ENCODE measurements at places on chromosomes 6 and 20. TPM values are rescaled to one million over a fixed set of nuclear protein-coding genes. Genes with fewer than 3 reads are reported as not detected.

OOEP gene
- not detected for polyA plus RNA-seq

DNA sequence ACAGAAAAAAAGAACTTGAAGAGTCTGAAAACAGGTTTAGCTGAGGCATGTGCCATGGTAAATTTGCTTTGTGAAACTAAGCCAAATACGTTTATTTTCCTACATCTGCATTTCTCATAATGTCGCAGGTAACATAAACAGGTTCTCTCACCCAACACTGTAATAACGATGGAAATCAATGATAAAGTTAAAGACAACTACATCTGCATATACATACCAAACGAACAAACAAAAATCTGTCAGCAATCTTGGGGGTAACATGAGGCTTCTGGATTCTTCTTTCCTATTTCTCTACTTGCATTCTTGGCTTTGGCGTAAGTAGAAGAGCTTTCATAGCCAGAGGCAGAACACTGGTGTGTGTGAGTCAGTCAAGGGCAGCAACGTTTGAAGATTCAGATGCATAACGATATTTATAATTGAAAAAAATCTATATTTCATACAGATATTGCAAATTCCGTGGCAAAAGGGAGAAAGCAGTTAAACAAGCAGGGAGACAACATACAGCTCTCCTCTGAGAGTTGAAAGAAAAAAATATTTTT lies 195.1 kb downstream of the EDN1 start:
- no peaks in the 10 kb centered on the region for H3K27me3 ChIP-seq
- DNase-seq = no peak
- no peak overlapping the region for H3K4me3 ChIP-seq
- peaks cover 8% of the 10 kb centered on the region for H3K4me1 ChIP-seq
- no peak overlapping the region for H3K27ac ChIP-seq

GRCh38 chr20:39433466-39433865 lies 471.3 kb downstream of the DHX35 start:
- H3K4me1 ChIP-seq = no peaks in the 10 kb centered on the region
- H3K36me3 ChIP-seq = no peaks in the 10 kb centered on the region
- H3K4me3 ChIP-seq = no peak overlapping the region
- H3K27ac ChIP-seq = no peak overlapping the region

HUS1B gene
- 0.31 TPM for polyA plus RNA-seq

GRCh38 chr6:56087421-56087820 lies 160.0 kb downstream of the COL21A1 start:
- H3K4me1 ChIP-seq = no peaks in the 10 kb centered on the region
- no peak overlapping the region for H3K4me3 ChIP-seq
- no peak overlapping the region for H3K27ac ChIP-seq
- no peaks in the 10 kb centered on the region for H3K27me3 ChIP-seq
- H3K36me3 ChIP-seq = no peaks in the 10 kb centered on the region

RNF39 gene
- 3.2 TPM for polyA plus RNA-seq

TBX18 gene
- polyA plus RNA-seq = 0.12 TPM

DNA sequence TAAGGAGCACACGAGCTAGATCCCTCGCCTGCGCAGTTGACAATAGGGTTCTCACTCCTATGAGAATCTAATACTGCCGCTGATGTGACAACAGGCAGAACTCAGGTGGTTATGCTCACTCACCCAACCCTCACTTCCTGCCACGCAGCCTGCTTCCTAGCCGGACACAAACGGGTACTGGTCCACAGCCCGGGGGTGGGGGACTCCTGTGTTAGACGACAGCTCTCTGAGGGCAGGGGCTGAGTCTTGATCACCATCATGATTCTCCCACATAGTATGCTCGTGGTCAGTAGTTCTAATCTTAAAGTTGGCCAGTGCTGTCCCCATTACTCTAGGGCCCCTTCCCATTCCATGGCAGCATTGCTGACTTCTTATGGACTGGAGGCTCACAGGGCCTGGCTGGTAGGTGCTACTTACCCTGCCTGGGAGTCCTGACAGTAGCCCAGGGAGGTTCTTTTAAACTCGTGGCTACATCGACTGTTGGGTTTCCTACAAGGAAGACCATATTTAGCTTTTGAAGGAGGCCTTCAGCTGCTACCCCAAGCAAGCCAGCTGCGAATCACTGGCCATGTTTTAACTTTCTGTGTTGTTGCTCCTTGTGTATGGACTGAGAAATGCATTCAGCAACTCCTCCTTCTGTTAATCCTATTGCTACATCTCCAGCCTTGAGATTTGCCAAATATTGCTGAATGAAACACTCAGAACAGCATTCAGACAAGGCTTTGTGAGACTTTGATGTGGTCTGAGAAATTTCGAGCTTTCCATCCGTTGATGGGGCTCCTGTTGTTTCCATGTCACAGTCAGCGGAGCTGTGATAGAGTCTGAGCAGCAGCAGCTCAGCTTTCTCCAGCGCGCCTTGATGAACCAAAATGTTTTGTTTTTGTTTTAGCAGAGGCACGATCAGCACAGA lies 300.3 kb downstream of the NRN1 start:
- no peak overlapping the region for H3K27ac ChIP-seq
- no peak overlapping the region for H3K4me3 ChIP-seq
- H3K36me3 ChIP-seq = no peaks in the 10 kb centered on the region
- DNase-seq = no peak
- no peaks in the 10 kb centered on the region for H3K27me3 ChIP-seq
- no peaks in the 10 kb centered on the region for H3K4me1 ChIP-seq

LRRC1 gene
- polyA plus RNA-seq = 12.2 TPM

DNA sequence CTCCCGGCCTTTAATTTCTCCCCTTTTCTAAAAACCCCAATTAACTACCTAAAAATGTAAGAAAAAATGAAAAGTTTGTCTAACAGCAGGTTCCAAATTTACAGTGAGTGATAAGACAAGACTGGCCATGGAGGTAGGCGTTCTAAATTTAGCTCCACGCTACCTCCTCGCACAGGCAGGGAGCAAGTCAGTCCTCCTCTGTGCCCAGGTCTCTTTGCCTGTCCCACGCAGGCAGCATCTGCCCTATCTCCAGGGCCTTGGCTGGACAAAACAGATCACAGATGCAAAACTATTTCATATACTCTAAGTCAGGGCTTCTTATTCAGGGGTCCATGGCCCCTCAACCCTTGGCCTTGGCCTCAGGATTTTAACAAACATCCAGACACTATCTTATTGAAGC lies 98.0 kb upstream of the JARID2 start:
- H3K4me1 ChIP-seq = no peaks in the 10 kb centered on the region
- H3K4me3 ChIP-seq = no peak overlapping the region
- H3K36me3 ChIP-seq = no peaks in the 10 kb centered on the region
- H3K27me3 ChIP-seq = no peaks in the 10 kb centered on the region

GRCh38 chr6:100430962-100431361 lies 33.8 kb downstream of the SIM1 start:
- no peak overlapping the region for H3K27ac ChIP-seq
- no peaks in the 10 kb centered on the region for H3K36me3 ChIP-seq
- H3K4me3 ChIP-seq = no peak overlapping the region
- no peak for DNase-seq
- peaks cover 29% of the 10 kb centered on the region for H3K27me3 ChIP-seq

DNA sequence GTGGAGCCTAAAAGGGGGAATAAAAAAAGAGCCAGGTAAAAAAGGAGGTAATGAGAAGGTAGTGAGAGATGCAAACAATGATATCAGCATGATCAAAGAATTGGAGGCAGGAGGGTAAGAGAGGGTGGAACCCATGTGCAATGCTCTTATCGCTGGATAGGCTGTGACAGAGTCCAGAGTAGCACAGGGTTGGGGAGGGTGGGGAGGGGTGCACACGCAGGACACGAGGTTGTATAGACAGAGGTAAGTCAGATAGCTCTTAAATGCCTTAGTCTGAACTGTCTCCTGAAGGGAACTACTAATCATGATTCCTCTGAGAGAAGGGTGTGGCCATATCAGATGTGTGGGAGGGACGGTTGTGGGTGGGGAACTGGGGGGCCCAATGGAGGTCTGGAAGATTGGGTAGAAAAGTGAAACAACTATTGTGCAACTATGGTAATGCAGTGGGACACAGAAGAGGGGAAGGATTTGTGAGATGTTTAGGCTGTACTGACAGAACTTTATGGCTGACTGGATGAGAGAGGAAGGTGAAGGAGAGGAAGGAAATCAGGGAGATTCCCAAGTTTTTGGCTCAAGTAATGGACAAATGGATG lies 354.8 kb downstream of the BTBD9 start:
- H3K27me3 ChIP-seq = no peaks in the 10 kb centered on the region
- no peak overlapping the region for H3K4me3 ChIP-seq
- H3K4me1 ChIP-seq = peaks cover 5% of the 10 kb centered on the region

WFDC2 gene
- polyA plus RNA-seq = 49.0 TPM

GRCh38 chr20:52083627-52084232 lies 107.8 kb downstream of the ZFP64 start:
- H3K4me3 ChIP-seq = no peak overlapping the region
- DNase-seq = peak; percentile 88
- no peak overlapping the region for H3K27ac ChIP-seq
- peaks cover 20% of the 10 kb centered on the region for H3K36me3 ChIP-seq

GRCh38 chr6:53513519-53513966 lies 31.4 kb downstream of the GCLC start:
- no peak overlapping the region for H3K4me3 ChIP-seq
- DNase-seq = peak; percentile 50
- H3K27ac ChIP-seq = peak overlapping the region; percentile 66
- H3K36me3 ChIP-seq = peaks cover 6% of the 10 kb centered on the region
- H3K27me3 ChIP-seq = no peaks in the 10 kb centered on the region
